ENCODE measurements at places on chromosomes 2 and 18.
A peak's percentile ranks its signal among the peaks of the same experiment; 100 is the strongest.

DNA sequence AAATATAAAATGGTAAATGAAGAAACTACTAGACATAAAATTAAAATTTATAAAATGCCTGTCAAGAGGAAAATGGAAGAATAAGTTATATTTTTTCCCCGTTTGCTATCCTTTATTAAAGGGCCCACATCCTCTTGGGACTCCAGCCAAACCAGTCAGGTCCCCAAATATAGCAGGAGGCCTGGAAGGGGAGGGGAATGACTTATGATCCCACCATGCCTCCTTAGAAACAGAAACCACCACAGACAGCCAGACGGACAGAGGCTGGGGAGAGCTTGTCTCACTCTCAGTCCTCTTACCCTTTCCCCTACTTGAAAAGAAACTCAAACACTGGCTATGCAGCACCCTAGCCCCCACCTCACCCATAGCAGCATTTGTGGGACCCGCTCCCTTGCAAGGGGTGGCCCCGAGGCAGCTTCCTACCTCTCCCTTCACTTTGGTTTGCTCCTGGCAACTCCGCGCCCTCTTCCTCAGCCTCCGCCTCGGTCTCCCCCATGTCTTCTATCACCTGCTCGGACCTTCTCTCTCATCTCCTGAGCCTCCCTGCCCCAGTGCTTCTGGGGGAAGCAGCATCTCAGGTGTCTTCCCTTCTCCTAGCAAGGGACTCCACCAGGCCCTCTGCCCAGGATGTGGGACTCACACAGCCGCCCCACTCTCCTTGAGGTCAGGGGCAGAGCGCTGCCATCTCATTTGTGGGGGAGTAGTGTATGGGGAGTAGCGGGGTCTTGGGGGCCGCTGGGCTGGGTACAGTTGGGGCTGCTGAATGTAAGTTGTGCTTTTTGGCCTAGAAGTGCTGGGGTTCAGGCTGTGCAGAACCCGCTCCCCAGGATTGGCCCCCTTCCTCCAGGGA lies 37.4 kb upstream of the ANKRD62 start:
- H3K27me3 ChIP-seq: peaks cover 2% of the 10 kb centered on the region
- no peaks in the 10 kb centered on the region for H3K36me3 ChIP-seq
- no peak overlapping the region for H3K27ac ChIP-seq
- H3K4me3 ChIP-seq: no peak overlapping the region

DNA sequence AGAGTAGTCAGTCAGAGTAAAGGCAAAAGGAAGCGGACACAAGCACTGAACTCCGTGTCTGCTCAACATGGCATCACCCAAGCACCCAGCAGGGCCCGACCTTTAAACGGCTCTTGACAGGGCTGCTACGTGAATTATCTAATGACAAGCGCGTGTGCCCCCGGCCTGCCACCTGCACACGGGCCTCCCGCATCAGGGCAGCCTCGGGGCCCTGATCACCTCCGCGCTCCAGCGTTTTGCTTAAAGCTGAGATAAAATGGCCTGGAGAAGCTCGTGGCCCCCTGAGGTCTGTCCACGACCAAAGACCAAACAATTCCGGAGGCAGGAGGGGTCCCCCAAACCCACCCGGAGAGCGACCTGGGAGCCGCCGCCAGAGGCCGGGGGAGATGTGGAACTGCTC lies 376 bp downstream of the NDUFA10 start:
- H3K4me3 ChIP-seq: peak overlapping the region; percentile 96
- DNase-seq: peak; percentile 15
- H3K36me3 ChIP-seq: peaks cover 6% of the 10 kb centered on the region
- H3K27ac ChIP-seq: peak overlapping the region; percentile 59

GRCh38 chr2:28292491-28292890 lies 100.2 kb upstream of the FOSL2 start:
- H3K4me1 ChIP-seq: no peaks in the 10 kb centered on the region
- DNase-seq: no peak
- H3K4me3 ChIP-seq: no peak overlapping the region
- H3K27me3 ChIP-seq: no peaks in the 10 kb centered on the region

GRCh38 chr2:1563084-1563857 lies 150.0 kb downstream of the TPO start:
- H3K27me3 ChIP-seq: no peaks in the 10 kb centered on the region
- no peaks in the 10 kb centered on the region for H3K36me3 ChIP-seq
- no peaks in the 10 kb centered on the region for H3K4me1 ChIP-seq
- DNase-seq: no peak
- no peak overlapping the region for H3K27ac ChIP-seq

GRCh38 chr18:33837191-33837590 lies 259.2 kb downstream of the ASXL3 start:
- H3K27me3 ChIP-seq: no peaks in the 10 kb centered on the region
- H3K4me3 ChIP-seq: no peak overlapping the region
- no peak overlapping the region for H3K27ac ChIP-seq
- H3K36me3 ChIP-seq: no peaks in the 10 kb centered on the region

DNA sequence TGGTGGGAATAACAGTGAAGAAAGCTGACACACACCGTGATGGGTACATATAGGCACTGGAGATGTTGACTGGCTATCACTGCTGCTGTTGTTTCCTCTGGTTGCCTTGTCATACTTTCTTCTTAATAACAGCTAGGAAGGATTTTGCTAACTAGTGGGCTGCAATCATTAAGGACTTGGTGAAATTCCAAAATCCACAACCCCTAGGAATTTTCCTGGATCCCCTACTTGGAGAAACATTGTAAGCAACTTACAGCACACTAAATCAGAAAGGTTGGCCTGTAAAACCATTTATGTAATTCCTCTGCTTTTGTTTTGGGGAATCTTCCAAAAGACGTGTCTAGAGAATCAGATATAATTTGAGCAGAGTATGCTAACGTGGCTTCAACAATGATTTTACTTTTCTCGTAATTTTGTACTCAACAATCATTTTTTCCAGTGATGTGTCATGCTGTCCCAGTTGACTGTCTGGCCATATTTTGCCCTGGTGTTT lies 8.0 kb upstream of the COL3A1 start:
- no peaks in the 10 kb centered on the region for H3K36me3 ChIP-seq
- no peaks in the 10 kb centered on the region for H3K4me1 ChIP-seq
- no peaks in the 10 kb centered on the region for H3K27me3 ChIP-seq
- H3K27ac ChIP-seq: no peak overlapping the region
- H3K4me3 ChIP-seq: no peak overlapping the region
- DNase-seq: no peak

- no peaks in the 10 kb centered on the region for H3K27me3 ChIP-seq
- DNase-seq: no peak
- H3K4me1 ChIP-seq: no peaks in the 10 kb centered on the region
- H3K4me3 ChIP-seq: no peak overlapping the region
Measured at GRCh38 chr2:128626760-128627511, 308.3 kb upstream of the HS6ST1 start.

DNA sequence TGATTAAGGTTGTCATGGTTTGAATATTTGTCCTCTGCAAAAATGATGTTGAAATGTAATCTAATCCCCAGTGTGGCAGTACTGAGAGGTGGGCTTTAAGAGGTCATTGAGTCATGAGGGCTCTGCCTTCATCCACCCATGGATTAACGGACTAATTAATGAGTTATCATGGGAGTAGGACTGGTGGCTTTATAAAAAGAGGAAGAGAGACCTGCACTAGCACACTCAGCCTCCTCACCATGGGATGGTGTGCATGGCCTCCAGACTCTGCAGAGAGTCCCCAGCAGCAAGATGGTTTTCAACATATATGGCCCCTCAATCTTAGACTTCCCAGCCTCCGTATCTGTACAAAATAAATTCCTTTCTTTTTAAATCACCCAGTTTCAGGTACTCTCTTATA lies 41.0 kb downstream of the DTNB start:
- H3K4me3 ChIP-seq: no peak overlapping the region
- DNase-seq: no peak
- H3K27me3 ChIP-seq: no peaks in the 10 kb centered on the region
- no peaks in the 10 kb centered on the region for H3K4me1 ChIP-seq

DNA sequence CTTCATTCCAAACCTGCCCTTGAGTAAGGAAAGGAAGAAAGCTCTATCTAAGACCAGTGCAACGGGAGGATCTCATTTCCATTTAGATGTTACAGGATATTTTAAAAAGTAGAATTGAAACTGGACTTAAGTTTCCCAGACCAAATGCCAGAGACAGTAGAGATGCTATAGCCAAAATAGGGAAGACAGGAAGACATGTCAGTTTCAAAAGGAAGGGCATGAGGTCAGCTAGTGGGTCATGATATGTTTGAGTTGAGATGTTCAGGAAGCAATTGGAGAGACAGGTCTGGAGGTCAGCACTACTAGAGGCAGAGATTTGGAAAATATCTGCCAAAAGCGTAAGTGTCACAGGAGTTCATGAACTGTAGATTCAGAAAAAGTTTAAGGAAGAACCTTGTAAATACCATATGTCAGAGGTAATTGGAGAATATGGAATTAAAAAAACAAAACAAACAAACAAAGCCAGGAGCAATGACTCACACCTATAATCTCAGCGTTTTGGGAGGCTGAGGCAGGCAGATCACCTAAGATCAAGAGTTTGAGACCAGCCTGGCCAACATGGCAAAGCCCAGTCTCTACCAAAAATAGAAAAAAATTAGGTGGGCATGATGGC lies 50.8 kb downstream of the EPHA4 start:
- H3K27ac ChIP-seq: no peak overlapping the region
- DNase-seq: no peak
- no peaks in the 10 kb centered on the region for H3K27me3 ChIP-seq

GRCh38 chr2:135582383-135582782 lies 51.1 kb downstream of the R3HDM1 start:
- no peaks in the 10 kb centered on the region for H3K36me3 ChIP-seq
- H3K4me3 ChIP-seq: no peak overlapping the region
- no peaks in the 10 kb centered on the region for H3K27me3 ChIP-seq
- DNase-seq: no peak

DNA sequence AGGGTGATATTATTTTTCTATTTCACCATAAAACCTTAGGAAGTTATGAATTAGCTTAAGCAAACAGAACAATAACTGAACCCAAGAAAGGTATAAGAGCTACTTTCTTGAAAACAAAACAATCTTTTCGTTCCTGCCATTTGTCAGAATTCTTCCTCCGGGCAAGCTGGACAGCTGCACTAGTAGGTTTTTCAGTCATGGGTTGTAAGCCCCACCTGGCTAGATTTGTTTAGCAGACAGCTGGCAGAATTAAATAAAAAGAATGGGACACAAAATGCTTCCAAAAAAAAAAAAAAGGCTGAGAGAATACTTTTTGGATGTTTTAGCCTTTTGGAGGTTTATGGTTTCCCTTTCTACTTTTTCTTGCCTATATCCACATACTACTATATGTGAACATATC lies 694.1 kb downstream of the ARHGAP15 start:
- H3K36me3 ChIP-seq: no peaks in the 10 kb centered on the region
- H3K4me1 ChIP-seq: no peaks in the 10 kb centered on the region
- no peak for DNase-seq

GRCh38 chr2:85950743-85951142 lies 62.0 kb upstream of the ST3GAL5 start:
- no peak overlapping the region for H3K27ac ChIP-seq
- H3K36me3 ChIP-seq: no peaks in the 10 kb centered on the region
- peaks cover 2% of the 10 kb centered on the region for H3K27me3 ChIP-seq
- no peak overlapping the region for H3K4me3 ChIP-seq
- peak; percentile 57 for DNase-seq

DNA sequence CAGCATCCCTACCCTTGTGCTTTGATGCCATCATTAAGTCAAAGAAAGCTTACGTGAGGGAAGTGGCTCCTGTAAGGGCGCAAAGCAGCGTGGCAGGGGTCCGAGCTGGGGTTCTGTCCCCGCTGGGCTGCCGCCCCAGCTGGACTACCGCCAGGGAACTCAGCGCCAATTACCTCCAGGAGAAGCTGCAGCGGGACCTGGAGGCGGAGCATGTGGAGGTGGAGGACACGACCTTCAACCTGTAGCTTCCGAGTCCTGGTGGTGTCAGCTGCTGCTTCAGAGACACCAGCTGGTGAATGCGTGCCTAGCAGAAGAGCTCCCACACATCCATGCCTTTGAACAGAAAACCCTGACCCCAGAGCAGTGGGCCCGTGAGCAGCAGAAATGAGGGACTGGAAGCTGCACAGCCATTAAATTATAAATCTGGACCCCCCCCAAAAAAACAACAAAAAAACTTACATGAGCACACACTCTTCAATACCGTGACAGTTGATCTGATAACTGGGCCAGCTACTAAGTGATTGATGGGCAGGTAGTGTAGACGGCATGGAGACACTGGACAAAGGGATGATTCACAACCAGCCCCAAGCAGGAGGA lies 20.1 kb upstream of the YES1 start:
- no peaks in the 10 kb centered on the region for H3K36me3 ChIP-seq
- H3K4me1 ChIP-seq: peaks cover 16% of the 10 kb centered on the region
- H3K27ac ChIP-seq: no peak overlapping the region
- no peak for DNase-seq

GRCh38 chr2:51413726-51414125 lies 381.8 kb upstream of the NRXN1 start:
- H3K4me1 ChIP-seq: no peaks in the 10 kb centered on the region
- no peaks in the 10 kb centered on the region for H3K27me3 ChIP-seq
- no peak for DNase-seq
- no peaks in the 10 kb centered on the region for H3K36me3 ChIP-seq
- no peak overlapping the region for H3K4me3 ChIP-seq

- no peaks in the 10 kb centered on the region for H3K36me3 ChIP-seq
- no peak overlapping the region for H3K27ac ChIP-seq
- DNase-seq: no peak
- H3K4me1 ChIP-seq: no peaks in the 10 kb centered on the region
Measured at GRCh38 chr18:59383851-59384250, 24.8 kb upstream of the LMAN1 start.

DNA sequence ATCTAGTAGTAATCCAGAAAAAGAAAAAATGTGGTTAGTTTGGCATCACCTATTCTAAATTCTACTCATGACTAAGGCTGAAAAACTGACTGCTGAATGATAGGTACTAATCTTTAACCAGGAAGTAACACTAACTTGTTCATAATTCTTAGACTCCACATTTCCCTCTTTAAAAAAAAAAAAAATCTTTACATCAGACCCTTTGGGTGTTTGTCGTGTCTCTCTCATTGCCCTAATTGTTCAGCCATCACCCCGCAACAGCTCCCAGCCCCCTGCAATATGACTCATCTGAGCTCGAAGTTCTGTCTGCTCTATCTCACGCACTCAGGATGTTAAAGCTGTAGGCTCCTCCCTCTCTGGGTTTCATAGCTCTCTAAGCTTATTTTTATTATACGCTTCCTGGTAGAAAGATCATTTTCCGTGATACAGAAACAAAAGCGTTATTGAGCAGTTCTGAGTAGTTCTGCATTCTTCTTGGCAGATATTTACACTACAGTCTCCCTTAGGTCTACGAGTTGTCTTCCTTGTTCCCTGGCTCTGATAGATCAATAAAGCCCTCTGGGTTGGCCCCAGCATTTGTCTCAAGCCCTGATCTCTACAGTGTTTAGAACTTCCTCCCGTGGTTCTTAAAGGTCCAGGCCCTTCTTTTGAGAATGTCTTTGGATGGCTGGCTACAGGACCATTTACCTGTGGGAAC lies 95.6 kb downstream of the TNFRSF11A start:
- peak; percentile 92 for DNase-seq
- H3K27ac ChIP-seq: peak overlapping the region; percentile 67
- H3K4me3 ChIP-seq: peak overlapping the region; percentile 19

GRCh38 chr2:161207941-161208340 lies 47.7 kb downstream of the TANK start:
- peak; percentile 77 for DNase-seq
- H3K27ac ChIP-seq: no peak overlapping the region

Data from endothelial cell of umbilical vein (primary cell).